GOT3 (cell line): ENCODE measurements at places on chromosomes 6 and 20.

DNA sequence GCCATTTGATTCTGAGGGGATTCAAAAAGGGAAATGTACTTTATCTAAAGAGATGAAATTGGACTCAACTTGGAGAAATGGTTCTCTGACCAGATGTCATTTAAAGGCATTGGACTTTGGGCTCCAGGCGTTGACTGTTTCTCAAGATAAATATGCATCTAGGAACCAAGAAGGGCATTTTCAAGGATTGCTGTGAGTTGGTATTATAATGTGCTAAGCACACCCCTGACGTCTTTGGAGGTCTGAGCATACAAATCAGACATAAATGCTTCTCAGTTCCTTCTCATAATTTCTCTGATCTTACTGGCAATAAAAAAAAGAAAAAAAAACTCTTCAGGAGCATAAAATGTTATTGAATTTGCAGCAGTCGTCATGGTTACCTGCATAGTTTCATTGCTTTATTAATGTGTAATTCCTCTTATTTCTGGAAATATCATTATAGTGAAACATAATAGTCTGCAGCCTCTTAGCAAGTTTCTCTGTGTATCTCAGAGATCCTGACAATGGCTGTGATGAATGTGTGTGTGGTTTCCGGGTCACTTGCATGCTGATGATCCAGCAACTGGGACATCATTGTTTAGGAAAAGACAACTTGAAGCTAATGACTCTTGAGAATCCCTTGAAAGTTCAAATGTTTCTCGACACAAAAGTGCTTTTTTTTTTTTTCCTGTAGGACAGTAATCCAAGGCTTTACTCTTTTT, 136.0 kb downstream of the AIG1 start:
- DNase-seq, result no peak

DNA sequence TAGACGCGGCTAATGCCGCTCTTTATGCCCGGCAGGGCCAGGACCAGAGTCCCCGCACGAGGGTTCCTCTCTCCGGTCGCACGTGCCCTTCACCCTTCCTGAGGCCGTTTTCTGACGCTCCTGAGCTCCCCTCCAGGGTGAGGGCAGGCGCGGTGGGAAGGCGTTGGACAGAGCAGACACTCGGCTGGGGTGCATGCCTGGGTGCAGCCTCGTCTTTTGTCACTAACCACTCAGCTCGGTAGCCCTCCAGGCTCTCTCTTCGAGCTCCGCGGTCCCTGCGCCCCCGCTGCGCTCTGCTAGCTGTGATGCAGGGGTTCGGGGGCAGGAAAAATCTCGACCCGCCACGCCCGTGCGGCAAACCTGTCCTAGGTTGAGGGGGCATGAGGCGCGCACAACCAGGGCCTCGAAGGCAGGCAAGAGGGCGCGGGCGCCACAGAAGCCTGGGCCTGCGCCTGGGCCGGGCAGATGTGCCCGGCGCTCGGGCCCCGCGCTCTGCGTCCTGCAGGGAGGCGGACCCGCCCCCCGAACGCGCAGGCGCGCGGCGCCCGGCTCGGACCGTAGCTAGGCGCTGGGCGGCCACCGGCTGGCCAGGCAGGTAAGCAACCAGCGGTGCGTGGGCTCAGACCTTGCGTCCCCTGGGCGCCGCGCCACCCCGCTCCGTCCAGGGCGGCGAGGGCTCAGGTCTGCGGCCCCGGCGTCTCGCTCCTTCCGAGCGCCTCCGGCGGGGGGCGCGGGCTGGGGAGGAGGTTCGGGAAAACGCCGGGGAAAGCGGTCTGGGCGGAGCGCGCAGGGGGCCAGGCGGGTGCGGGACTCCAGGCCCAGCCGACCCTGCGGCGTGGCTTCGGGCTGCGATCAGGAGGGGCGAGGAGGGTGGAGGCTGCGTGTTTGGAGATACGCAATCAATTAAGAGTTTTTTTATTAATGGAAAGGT, at the start of gene L3MBTL1:
TSS of gene L3MBTL1 (plus strand) at position 548 of the 931 bp plus-strand sequence. CDS start 5,807 bp downstream, outside the sequence.
- no peak for DNase-seq

- no peak for DNase-seq
These were observed 25.2 kb downstream of the HLA-A start for GRCh38 chr6:29967379-29968010.

- no peak for DNase-seq
These were observed 15.4 kb downstream of the PTK7 start for GRCh38 chr6:43091436-43091991.

DNA sequence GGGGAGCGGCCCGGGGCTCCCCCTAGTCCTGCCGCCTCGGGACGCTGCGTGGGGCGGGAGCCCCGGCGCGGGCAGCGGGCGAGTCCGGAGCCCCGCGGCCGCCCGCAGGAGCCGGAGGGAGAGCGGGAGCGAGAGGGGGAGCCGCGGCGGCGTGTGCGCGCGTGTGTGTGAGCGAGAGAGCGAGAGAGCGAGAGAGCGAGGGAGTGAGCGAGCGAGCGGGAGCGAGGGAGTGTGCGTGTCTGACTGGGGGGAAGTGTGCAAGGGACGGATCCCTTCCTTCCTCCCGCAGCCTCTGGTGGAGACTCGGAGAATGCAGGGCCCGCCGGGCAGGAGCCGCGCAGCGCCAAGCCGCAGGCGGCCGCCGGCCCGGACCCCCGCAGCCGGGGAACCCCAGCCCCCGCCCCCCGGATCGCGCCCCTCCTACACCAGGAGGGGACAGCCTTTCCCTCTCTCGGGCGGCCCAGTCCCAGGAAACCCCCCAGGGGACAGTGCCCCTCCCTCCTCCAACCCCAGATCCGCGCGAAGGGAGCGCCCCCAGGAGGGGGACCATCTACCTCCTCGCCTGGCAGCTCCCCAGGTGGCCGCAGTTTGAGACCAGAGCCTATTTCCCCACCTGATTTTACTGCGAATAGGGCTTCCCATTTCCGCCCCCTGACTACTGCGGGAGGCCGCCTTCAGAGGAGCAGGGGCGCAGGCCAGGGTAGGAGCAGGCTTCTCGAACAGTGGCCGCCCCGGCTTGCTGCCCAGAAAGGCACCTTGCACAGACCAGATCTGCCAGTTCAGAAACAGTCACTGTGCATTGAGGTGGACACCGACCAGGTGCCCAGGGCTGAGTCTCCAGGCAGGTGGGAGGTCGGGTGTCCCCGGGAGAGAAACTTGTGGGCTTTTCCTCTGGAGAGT, at the start of gene CDH22:
TSS of gene CDH22 (minus strand) at position 241 of the 900 bp plus-strand sequence. CDS start 57,204 bp downstream, outside the sequence.
- peak; percentile 26 for DNase-seq

- DNase-seq, result no peak
These were observed 133.4 kb downstream of the RFPL4B start for GRCh38 chr6:112480553-112480952.

- no peak for DNase-seq
These were observed 156.7 kb downstream of the SYCP2 start for GRCh38 chr20:59776626-59777330.

GRCh38 chr6:75498862-75499261, 5.3 kb upstream of the FILIP1 start:
- DNase-seq, result no peak

GRCh38 chr6:75167325-75167724, 38.5 kb downstream of the COL12A1 start:
- DNase-seq, result no peak

DNA sequence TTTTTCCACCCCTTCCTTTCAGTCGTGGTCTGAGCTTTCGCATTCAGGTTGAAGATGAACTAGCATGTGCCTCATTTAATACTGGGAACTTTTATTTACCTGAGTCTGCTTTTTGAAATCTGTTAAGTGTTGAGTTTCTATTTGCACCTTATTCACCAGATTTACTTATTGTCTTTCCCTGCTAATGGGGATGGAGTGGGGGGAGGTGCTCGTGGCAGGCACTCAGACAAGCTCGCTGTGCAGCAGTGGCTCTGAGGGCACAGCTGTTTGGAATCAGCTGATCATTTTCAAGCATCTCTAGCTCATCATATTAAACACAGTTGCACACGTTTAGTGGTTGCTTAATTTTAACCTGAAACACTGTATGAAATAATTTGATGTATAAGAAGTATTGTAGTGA, 35.6 kb downstream of the UTRN start:
- no peak for DNase-seq

DNA sequence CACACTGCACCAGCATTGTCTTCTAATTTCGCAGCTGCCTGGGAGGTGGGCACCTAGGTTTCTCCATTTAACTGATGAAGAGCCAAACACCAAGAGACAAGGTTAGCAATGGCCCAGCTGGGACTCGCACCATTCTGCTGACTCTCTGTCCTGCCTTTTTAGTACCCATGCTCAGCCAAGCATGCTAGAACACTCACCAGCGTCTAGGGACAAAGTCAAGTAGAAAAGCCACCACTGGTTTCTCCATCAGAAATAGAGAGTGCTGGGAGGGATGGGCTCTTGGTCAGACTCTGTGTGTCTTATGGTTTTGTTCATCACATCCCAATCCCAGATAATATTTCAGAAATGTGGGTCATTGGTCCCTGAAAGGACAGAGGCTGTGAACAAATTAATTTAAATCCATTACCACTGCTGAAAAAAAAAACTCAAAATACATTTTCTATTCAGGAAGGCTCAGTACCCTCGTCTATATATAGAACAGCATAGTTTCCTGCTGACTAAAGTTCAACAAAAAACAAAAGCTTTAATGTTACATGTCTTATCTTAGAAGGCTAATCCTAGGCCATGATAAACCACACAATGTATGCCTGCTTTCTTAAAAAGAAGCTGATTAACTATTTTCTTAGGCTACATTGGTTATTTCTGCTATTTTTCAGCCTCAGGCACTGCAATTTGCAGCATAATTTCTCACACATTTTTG, 111.0 kb downstream of the TBC1D7 start:
- no peak for DNase-seq

GRCh38 chr6:133693565-133693964, 195.3 kb upstream of the TCF21 start:
- no peak for DNase-seq

DNA sequence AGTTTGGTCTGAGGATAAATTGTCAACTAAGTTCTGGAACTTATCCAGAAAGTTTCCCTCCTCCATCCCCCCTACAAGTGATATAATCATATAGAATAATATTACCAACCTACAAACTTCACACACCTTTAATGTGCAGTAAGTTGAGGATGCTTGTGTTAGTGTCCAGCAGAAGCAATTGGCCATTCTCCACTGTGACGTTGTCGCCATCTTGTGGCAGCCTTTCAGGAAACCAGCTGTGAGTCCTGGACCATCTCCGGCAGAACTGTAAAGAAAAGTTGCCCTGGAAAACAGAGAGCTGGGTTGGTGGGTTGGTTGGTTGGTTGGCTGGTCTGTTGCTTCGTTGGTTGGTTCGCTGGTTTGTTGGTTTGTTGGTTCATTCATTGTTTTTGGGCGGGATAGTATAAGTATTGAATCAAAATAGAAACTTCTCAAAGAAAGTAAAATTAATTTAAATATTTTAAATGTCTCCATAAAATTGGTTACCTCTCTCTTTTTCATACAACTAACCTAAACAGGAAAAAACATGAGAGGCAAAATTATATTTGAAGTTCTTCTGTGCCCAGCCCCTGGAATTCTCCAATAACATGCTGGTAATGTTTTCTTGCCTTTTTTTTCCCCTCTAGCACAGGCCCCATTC, 127.5 kb downstream of the PKHD1 start:
- DNase-seq, result peak; percentile 5

- no peak for DNase-seq
These were observed 348.0 kb downstream of the HDGFL1 start for GRCh38 chr6:22917344-22917743.

DNA sequence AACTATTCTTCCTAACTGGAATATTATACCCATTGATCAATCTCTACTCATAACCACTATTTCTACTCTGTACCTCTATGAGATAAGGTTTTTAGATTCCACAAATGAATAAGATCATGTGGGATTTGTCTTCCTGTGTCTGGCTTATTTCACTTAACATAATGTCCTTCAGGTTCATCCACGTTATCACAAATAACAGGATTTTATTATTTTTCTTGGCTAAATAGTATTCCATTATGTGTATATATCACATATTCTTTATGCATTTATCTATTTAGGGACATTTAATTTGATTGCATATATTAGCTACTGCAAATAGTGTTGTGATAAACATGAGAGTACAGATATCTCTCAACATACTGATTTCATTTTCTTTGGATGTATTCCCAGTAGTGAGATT, 823.0 kb upstream of the ADGRB3 start:
- DNase-seq, result no peak

DNA sequence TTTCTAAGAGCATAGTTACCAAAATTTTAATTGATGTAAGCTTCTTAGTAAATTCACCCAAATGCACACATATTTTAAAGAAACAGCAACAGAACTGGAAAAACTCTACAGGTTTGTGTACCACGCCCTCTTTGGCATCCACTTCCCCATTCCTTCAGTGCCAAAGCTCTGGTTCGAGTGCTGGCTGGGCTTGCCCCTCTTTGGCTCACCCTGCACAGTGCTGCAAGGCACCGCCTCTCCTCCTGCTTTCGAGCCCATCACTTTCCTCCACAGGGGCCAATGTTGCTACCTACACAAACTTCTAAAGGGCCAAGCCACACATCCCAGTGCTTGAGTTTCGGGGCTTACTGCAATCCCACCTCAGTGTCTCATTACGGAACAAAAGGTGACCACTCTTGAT, 9.6 kb downstream of the LRP11 start:
- DNase-seq, result no peak

DNA sequence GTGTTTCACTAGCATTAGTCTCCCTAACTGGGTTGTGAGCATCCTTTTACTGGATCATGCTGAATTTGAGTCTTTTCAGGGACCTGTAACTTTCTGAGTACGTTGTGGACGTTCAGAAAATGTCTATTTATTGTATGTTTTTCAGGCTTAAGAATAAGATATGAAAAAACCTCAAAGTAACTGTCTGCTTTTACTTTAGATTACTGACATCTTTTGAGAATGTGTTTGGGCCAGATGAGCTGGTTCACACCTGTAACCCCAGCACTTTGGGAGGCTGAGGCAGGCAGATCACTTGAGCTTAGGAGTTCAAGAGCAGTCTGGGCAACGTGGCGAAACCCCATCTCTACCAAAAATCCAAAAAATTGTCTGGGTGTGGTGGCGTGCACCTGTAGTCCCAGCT, 32.7 kb downstream of the NCOA3 start:
- no peak for DNase-seq

- no peak for DNase-seq
These were observed 74.6 kb upstream of the LAMP5 start for GRCh38 chr20:9439806-9440205.

DNA sequence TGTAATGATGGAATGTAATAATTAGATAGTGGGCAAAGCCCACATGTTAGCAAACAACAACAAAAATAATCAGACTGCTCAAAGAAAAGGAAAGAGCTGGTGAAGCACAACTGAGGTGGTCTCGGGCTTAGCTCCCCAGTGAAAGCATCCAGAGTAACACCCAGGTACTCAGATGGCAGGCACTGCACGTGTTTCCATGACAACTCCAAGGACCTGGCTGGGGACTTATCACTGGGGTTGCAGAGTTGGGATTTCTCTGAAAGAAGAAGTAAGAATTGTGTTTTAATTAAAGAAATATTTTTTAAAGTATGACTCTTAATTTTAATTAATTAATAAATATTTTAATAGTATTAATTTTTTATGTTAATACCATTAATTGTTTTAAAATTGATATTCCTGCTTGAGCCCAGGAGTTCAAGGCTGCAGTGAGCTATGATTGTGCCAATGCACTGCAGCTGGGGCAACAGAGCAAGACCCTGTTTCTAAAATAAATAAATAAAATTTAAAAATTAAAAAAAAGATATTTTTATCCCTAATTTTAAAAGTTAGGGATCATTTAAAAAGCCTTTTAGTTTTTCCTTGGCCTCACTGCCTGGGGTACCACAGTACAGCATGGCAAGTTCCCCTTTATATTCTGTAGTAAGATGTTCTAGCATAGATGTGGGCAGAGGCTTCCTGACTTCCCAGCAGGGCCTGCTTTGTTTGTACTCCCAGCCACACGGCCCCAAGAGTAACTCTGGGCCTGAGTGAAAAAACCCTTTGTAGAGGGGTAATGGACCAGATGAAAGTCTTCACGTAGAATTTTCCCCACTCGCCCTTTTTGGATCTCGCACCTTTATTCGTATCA, 42.2 kb upstream of the UST start:
- DNase-seq, result no peak

GRCh38 chr6:117976030-117976651, 69.1 kb downstream of the SLC35F1 start:
- DNase-seq, result no peak
